CD4-positive, alpha-beta T cell (primary cell): ENCODE measurements at places on chromosomes 1 and 21.

DNA sequence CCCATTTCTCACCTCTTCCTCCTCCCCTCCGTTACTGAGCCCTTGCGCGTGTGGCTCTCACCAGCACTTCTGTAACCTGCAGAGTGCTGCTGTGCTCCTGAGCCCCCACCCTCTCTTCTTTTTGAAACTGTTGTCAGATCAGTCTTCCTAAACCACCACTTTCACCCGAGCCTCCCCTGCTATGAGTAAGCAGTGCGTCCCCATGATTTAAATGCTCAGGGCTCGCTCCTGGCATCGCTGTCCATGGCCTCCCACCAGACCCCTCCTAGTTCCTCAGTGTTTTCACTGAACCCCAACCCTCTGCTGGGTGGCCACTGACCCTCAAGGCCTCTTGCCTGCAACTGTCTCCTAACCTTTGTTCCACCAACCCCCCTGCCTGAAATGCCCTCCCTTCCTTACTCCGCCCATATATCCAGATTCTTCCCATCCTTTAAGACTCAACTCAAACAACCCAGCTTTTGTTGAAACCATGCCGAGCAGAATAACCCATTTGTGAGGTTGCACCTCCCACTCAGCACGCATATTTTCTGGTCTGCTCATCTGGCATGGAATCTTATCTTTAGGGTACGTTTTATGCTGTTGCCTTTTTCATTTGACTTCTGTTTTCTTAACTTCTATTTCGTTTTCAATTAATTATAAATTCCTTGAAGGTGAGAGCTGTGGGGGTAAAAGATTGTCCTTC lies 64.5 kb upstream of the FAM3B start:
- DNase-seq, result no peak

DNA sequence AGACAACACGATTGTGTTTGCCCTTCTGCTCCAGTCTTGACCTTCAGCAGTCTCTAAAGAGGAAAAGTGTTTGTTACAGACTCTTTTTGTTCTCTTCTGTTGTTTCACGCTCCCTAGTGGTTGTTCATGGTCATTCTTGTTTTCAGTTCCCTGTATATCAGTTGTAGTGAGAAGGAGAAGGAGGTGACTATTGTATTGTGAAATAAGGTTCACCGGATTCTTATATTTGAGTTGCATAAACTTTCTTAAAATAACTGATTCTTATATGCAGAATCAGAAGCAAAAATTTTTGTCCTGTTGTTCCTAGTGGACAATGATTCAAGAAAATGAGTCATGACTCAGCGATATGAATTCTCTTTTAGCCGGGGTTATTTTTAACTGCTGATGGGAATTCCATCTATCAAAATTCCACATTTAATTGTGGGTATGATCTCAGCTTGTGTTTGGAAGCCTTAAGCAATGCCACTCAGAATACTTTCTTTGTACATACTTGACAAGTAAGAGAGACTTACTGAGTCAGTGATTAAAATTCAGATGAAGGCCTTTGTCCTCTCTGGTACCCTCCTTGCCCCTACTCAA lies 152.2 kb downstream of the CLEC20A start:
- no peak for DNase-seq

DNA sequence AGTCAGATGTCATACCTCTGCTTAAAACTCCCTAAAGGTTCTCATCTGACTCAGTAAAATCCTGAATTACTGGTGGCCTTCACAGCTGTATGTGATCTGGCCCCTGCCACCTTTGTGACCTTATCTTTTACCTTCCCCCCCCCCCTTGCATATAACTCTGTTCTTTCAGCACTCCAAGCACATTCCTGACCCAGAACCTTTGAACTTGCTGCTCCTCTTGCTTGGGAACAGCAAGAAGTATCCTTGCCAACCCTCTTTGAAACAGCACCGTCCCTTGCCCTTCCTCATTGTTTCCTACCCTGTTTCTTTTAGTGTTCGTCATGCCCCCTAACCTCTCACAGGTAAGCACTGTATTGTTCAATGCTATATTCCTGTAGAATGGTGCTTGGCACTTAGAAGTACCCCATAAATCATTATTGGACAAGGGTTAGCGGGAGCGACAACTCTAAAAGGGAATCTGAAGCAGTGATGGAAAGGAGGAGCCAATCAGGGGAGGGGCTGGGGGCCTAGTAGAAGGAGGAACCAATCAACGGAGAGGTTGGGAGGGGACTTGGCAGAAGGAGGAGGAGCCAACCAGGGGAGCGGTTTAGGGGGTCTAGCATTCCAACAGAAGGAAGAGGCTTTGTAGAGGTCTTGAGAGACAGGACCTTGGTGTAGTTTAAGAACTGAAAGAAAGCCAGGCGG lies 13.9 kb downstream of the CACHD1 start:
- DNase-seq, result no peak

DNA sequence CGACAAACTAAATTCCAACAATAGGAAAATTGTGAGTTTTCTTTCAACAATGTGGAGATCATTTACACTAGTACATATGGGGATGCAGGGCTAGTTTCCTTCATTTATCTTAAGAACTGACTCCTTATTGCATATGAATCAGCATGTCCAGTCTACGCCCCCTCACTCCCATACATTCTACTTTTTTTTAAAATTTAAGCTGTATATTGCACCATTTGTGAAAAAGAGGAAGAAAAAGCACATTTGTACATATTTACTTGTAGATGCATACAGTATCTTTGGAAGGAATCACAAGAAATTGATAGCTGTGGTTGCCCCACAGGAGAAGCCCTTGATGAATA lies 15.9 kb downstream of the VPS26C start:
- DNase-seq, result no peak

- no peak for DNase-seq
These were observed 28.4 kb downstream of the PPP2R5A start for GRCh38 chr1:212313616-212314015.

GRCh38 chr1:54350360-54350759 lies 55.8 kb downstream of the SSBP3 start:
- DNase-seq, result no peak

- peak; percentile 44 for DNase-seq
These were observed 1.7 kb downstream of the TMCC2 start for GRCh38 chr1:205229399-205229871.

GRCh38 chr1:244254467-244254866 lies 197.2 kb downstream of the ADSS2 start:
- no peak for DNase-seq

DNA sequence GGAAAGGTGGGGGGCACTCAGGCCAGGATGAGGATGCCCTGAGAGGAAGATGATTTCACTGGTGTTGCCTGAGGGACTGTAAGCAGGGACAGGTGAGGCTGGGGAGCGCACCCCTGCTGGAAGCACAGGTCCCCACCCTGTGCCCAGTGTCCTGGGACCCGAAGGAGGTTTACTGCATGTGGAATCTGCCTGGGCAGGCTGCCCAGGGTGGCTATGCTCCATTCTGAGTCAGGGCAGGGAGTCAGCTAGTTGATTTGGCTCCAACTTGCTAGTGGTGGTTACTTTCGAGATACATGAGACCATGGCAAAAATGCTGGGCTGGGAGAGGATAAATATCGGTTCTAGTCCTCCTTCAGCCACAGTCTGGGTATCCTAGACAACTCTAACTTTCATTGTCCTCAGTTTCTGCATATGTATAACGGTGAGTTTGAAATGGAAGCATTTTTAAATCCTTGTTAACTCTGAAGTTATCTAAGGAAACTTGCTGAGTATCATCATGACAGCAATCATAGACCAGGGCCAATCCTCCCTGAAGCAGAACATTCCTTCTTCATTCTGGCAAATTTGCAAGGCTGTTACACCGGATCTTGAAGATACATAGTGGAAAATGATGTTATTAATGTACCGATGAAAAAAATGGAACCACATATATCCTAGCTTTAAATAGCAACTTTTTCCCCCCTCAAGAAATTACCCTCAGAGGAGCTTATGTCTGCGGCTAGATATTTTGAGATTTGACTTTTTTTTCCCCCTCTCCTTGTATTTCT lies 7.7 kb downstream of the TLR5 start:
- DNase-seq, result no peak

DNA sequence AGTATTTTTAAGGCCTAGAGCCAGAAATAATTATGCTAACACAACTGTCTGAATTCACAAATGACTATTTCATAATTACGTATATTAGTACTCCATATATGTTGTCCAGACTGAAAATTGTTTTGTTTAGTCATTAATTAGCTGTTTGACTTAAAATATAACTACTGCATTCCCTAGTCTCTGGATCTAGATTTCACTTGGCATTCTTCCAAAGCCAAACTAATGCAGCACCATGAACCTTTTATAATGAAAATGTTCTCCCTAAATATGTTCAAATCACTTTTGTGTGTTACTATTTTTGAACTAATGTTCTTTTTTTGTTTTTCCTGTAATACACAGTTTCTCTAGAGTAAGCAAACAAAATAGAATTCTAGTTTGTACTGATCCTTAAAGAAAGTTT lies 46.1 kb downstream of the CAMTA1 start:
- DNase-seq, result no peak

GRCh38 chr1:78672428-78672827 lies 22.8 kb downstream of the IFI44 start:
- no peak for DNase-seq
